Panc1 (cell line): ENCODE measurements at places on chromosomes 2 and 18. TPM values are rescaled to one million over a fixed set of nuclear protein-coding genes. Genes with fewer than 3 reads are reported as not detected.

DNA sequence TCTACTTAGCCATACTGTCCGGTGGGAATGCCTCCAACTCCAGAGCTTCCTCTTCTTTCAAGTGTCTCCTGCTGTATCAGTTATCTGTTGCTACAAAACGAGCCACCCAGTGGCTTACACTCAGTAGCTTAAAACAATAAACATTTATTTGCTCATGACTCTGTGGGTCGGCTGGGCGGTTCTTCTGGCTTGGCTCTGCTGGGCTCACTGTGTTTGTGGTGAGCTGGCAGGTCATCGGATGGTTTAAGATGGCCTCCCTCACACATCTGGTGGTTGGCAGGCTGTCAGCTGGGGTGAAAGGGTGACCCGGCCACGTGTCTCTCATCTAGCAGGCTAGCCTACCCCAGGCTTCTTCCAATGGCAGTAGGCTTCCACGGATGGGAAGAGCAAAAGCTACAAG lies 122.4 kb upstream of the SLC1A4 start:
- no peak overlapping the region for H3K27ac ChIP-seq
- H3K4me3 ChIP-seq, result no peak overlapping the region
- no peaks in the 10 kb centered on the region for H3K27me3 ChIP-seq
- DNase-seq, result no peak

Gene CD28
- 0.21 TPM for total RNA-seq

- no peaks in the 10 kb centered on the region for H3K4me1 ChIP-seq
- H3K27me3 ChIP-seq, result no peaks in the 10 kb centered on the region
- H3K36me3 ChIP-seq, result no peaks in the 10 kb centered on the region
- no peak overlapping the region for H3K4me3 ChIP-seq
- DNase-seq, result no peak
These were observed 159.0 kb upstream of the SETBP1 start for GRCh38 chr18:44521668-44522022.

GRCh38 chr2:7060631-7061449 lies 143.6 kb downstream of the RNF144A start:
- DNase-seq, result no peak
- H3K27ac ChIP-seq, result no peak overlapping the region
- no peaks in the 10 kb centered on the region for H3K4me1 ChIP-seq
- H3K36me3 ChIP-seq, result no peaks in the 10 kb centered on the region
- no peaks in the 10 kb centered on the region for H3K27me3 ChIP-seq
- no peak overlapping the region for H3K4me3 ChIP-seq

DNA sequence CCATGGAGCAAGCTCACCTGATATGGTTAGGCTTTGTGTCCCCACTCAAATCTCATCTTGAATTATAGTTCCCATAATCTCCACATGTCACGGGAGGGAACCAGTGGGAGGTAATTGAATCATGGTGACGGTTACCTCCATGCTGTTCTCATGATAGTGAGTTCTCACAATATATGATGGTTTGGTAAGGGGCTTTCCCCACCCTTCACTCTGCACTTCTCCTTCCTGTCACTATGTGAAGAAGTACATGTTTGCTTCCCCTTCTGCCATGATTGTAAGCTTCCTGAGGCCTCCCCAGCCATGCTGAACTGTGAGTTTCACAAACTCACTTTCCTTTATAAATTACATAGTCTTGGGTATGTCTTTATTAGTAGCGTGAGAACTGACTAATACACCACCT lies 435.7 kb upstream of the ID2 start:
- H3K27me3 ChIP-seq, result no peaks in the 10 kb centered on the region; the same call in 1 of the 2 replicates
- no peak overlapping the region for H3K27ac ChIP-seq
- H3K36me3 ChIP-seq, result no peaks in the 10 kb centered on the region
- no peaks in the 10 kb centered on the region for H3K4me1 ChIP-seq
- DNase-seq, result no peak

GRCh38 chr2:237156031-237156856 lies 70.6 kb downstream of the COPS8 start:
- no peaks in the 10 kb centered on the region for H3K27me3 ChIP-seq
- DNase-seq, result no peak
- H3K27ac ChIP-seq, result peak overlapping the region; percentile 66
- no peaks in the 10 kb centered on the region; the same call in 1 of the 2 replicates for H3K4me1 ChIP-seq

Gene CMPK2
- total RNA-seq, result 0.80 TPM

GRCh38 chr2:133452583-133452982 lies 115.7 kb downstream of the NCKAP5 start:
- no peak overlapping the region for H3K27ac ChIP-seq
- no peaks in the 10 kb centered on the region for H3K36me3 ChIP-seq
- no peak overlapping the region for H3K4me3 ChIP-seq
- H3K4me1 ChIP-seq, result no peaks in the 10 kb centered on the region
- no peak for DNase-seq
- H3K27me3 ChIP-seq, result no peaks in the 10 kb centered on the region

DNA sequence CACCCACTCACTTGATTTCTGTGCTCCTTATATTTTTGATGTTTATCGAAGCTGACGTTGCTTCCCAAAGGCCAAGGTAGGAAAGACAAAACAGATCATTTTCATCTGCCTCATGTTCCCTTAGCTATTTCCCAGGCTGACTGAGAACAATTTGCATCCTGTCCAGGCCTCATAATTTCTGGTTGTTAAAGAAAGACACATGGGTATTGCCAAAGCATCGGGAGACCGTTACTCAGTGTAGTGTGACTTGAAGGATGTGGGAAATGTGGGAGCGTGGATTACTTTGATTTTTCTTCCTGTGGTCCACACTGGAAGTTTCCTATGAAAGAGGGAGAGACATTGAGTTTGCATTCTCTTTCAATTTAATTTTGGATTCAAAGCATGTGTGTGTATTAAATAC lies 204.6 kb downstream of the TRIB2 start:
- no peaks in the 10 kb centered on the region for H3K27me3 ChIP-seq
- no peaks in the 10 kb centered on the region for H3K4me1 ChIP-seq
- H3K36me3 ChIP-seq, result no peaks in the 10 kb centered on the region
- H3K27ac ChIP-seq, result no peak overlapping the region
- DNase-seq, result no peak

DNA sequence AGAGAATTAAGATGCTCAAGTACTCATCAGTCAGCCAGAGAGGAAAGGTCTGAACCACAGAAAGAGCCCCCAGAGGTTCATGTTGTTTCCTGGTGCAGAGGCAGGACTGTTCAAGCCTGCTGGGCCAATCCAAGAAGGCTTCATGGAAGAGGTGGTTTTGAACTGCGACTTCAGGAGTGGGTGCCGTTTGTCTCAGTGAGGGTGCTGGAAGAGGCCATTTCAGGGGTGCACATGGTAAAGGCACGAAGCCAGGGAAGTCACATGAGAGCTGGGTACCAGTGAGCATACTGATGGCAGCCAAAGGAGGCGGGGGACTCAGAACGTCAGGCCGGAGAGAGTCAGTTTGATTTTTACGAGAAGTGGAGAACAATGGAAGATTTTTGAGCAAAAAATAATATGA lies 55.5 kb downstream of the EMILIN2 start:
- H3K4me1 ChIP-seq, result no peaks in the 10 kb centered on the region
- H3K4me3 ChIP-seq, result no peak overlapping the region
- no peak overlapping the region for H3K27ac ChIP-seq
- H3K27me3 ChIP-seq, result peaks cover 8% of the 10 kb centered on the region
- no peak for DNase-seq
